Omental fat pad (tissue), 4 donors: ENCODE measurements at places on chromosomes 1 and 21.

DNA sequence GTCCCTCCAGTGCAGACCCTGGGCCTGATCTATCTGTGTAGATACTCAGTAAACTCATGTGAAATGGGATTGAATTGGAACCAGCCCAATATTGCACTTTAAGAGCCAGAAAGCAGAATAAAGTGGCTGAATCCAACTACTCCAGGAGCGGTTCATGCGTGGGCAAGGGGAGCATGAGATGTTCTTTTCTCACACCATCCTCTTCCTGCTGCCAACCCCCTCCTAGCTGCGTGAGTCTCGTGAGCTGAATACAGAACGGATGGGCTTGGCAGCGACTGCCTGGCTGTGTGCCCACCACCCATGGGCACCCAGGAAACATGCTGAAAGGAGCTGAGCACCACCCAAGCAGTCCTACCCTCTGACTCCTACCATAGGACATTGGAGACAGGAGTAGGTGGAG lies 128.3 kb downstream of the ELAVL4 start:
- DNase-seq = no peak

DNA sequence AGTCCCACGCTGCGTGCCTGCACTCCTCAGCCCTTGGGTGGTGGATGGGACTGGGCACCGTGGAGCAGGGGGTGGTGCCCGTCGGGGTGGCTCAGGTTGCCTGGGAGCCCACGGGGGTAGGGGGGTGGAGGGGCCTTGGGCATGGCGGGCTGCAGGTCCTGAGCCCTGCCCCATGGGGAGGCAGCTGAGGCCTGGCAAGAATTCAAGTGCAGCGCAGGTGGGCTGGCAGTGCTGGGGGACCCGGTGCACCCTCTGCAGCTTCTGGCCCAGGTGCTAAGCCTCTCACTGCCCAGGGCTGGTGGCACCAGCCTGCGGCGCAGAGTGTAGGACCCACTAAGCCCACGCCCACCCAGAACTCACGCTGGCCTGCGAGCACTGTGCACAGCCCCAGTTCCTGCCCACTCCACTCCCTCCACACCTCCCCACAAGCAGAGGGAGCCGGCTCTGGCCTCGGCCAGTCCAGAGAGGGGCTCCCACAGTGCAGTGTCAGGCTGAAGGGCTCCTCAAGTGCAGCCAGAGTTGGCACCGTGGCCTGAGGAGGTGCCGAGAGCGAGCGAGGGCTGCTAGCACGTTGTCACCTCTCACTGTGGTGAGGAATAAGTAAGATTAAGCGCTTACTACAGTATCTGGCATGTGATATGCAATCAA lies 12.8 kb downstream of the TNNI3K start:
- DNase-seq = no peak

- DNase-seq = no peak
Measured at GRCh38 chr1:177223359-177223758, 52.6 kb downstream of the BRINP2 start.

- DNase-seq = no peak
Measured at GRCh38 chr1:63087966-63088365, 234.4 kb upstream of the FOXD3 start.

GRCh38 chr1:11447903-11448302 lies 31.1 kb upstream of the DISP3 start:
- DNase-seq = no peak

DNA sequence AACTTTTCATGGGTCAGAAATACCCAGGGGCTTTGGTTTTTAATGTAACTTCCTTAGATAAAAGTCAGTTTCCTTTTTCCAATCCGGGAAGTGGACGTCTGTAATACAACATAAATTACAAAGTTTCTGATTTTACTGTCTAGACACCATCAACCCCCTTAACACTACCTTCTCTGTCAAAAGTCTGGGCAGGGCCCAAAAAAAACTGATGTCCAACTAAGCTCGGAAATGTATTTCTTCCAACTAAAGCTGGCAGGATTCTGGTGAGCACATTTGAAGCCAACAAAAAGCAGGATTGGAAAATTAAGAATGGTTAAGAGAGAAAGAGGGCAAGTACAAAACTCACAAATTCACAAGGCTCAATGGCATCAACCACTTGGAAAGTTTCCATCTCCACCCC lies 24.3 kb downstream of the DDAH1 start:
- DNase-seq = no peak

DNA sequence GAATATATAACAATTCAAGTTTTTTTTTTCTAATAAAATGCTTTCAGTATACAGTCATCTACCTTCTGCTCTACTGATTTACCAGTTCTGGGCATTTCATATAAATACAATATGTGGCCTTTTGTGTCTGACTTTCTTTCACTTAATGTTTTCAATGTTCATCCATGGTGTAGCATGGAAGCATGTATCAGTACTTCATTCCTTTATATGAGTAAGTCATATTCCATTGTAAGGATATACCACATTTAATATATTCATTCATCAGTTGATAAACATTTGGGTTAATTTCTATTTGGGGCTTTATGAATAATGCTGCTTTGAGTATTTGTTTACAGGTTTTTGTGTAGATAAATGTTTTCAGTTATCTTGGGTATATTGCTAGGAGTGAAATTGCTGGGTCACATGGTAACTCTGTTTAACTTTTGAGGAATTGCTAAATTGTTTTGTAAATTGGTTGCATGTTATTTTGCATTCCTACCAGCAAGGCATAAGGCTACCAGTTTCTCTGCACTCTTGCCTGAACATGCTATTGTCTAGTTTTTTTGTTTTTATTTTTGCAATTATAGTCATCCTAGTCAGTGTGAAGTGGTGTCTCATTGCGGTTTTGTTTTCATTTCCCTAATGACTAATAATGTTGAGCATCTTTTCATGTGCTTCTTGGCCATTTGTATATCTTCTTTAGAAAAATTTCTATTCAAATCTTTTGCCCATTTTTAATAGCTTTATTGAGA lies 206.1 kb downstream of the TM2D1 start:
- no peak for DNase-seq

- DNase-seq = no peak
Measured at GRCh38 chr1:6783936-6784559, 1.2 kb upstream of the CAMTA1 start.

GRCh38 chr1:10615932-10616671 lies 141.4 kb downstream of the PEX14 start:
- DNase-seq = no peak

DNA sequence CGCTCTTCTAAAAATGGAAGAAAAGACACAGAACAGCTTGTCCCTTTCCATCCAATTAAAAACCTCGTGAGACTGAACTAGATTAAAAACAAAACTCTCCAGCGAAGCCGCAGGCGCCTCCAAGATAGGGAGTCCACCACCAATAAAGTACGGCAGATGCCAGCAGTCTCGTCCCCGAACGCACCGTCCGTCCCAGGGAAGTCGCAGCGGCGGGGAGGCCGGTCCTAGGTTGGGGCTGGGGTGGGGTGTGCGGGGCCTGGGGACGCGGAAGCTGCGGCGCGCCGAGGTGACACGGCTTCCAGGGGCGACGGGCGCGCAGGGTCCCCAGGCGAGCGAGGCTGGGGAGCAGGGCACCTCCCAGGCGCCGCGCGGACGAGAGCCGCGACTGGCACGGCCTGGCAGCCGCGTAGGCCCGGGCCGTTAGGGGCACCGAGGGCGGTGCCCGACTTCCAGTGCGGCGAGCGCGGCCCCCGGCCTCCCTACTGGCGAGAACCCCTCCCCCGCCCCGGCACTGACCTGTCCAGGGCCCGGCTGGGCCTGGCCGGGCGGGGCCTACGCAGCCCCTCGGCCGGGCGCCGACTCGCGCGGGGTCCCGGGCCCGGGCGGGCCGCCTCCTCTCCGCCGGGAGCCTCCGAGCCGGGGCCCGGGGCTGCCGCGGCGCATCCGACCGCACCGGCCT lies 28.3 kb upstream of the A3GALT2 start:
- DNase-seq = no peak

- no peak for DNase-seq
Measured at GRCh38 chr1:152348447-152348846, 11.4 kb downstream of the FLG2 start.

DNA sequence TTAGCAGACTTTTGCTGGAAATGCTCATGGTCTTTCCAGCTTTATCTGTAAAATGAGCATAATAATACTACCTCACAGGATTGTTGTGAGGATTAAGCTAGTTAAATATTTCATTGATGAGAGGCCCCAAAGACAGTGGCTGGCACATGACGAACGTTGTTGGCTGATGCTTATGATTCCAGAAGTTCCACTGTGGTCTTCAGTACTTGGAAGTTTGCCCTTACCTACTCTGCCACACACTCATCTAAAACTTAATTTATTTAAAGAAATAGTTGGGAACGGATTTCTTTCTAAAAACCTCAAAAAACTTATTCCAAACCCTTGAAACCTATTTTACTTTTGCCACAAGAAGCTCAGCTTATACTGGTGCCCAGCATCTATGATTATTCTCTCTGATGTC lies 170.7 kb downstream of the DHRS3 start:
- no peak for DNase-seq

DNA sequence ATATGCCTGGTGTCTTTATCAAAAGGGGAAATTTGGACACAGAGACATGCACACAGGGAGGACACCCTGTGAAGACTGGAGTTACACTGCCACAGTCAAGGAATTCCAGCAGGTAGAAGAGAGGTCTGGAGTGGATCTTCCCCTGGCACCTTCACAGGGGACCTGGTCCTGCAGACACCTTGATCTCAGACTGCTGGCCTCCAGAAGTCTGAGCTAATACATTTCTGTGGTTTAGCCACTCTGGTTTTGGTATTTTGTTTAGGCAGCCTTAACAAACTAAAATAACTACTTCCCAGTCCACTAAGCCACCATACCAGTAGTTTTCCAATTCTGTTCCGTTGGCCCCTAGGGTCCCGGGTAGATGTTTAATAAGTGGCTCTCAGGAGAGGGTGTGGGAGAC lies 164.7 kb downstream of the SETD4 start:
- DNase-seq = no peak

- DNase-seq = no peak
Measured at GRCh38 chr1:177385760-177386698, 215.3 kb downstream of the BRINP2 start.
